Daoy (cell line): ENCODE measurements at places on chromosomes 6 and 20. TPM values are rescaled to one million over a fixed set of nuclear protein-coding genes. Genes with fewer than 3 reads are reported as not detected.

The NKX2-4 gene
- 3.8 and 7.3 TPM in 2 replicates for total RNA-seq

The RUNX2 gene
- total RNA-seq = 11.8 and 13.7 TPM in 2 replicates

The MOG gene
- total RNA-seq = not detected in 2 replicates

The PPP1R14C gene
- total RNA-seq = 12.3 and 17.5 TPM in 2 replicates

The TUBB gene
- 1,353 and 1,355 TPM in 2 replicates for total RNA-seq

The CPXM1 gene
- 2.0 and 2.7 TPM in 2 replicates for total RNA-seq

The HDGFL1 gene
- not detected in 2 replicates for total RNA-seq

The PNLDC1 gene
- 0.06 TPM in 1 of 2 replicates, not detected in the other for total RNA-seq

The ZSCAN31 gene
- total RNA-seq = 27.6 and 36.1 TPM in 2 replicates

The UST gene
- total RNA-seq = 12.1 and 13.6 TPM in 2 replicates

The OPRM1 gene
- not detected in 2 replicates for total RNA-seq

The REM1 gene
- total RNA-seq = not detected in 2 replicates

The TMEM244 gene
- total RNA-seq = 2.7 TPM in 1 of 2 replicates, not detected in the other

The ZNF165 gene
- 0.71 and 2.2 TPM in 2 replicates for total RNA-seq

The ANKEF1 gene
- 5.2 and 6.6 TPM in 2 replicates for total RNA-seq

The TFEB gene
- 4.0 and 8.1 TPM in 2 replicates for total RNA-seq

The TRDN gene
- total RNA-seq = 0.06 TPM in 1 of 2 replicates, not detected in the other

The CCN6 gene
- not detected in 2 replicates for total RNA-seq

The TMEM74B gene
- total RNA-seq = 0.06 TPM in 1 of 2 replicates, not detected in the other

The GGTLC1 gene
- not detected in 2 replicates for total RNA-seq

The CRISP3 gene
- total RNA-seq = not detected in 2 replicates

The EDN1 gene
- total RNA-seq = 30.2 and 36.6 TPM in 2 replicates

The PBOV1 gene
- not detected in 2 replicates for total RNA-seq

The MAS1 gene
- total RNA-seq = not detected in 2 replicates

The RIMS1 gene
- 3.1 and 3.3 TPM in 2 replicates for total RNA-seq

The THBS2 gene
- total RNA-seq = 12.5 and 16.1 TPM in 2 replicates

The KCNG1 gene
- total RNA-seq = 71.9 and 91.3 TPM in 2 replicates

The TMEM170B gene
- 5.2 and 5.8 TPM in 2 replicates for total RNA-seq

The MCCD1 gene
- total RNA-seq = not detected in 2 replicates

The BPIFA1 gene
- total RNA-seq = not detected in 2 replicates

The ZNF311 gene
- 0.74 and 2.1 TPM in 2 replicates for total RNA-seq

The CCR6 gene
- total RNA-seq = not detected in 2 replicates

The SNRPB gene
- total RNA-seq = 924 and 967 TPM in 2 replicates

The GCNT2 gene
- 4.7 and 5.9 TPM in 2 replicates for total RNA-seq

The LGSN gene
- total RNA-seq = 0.23 TPM in 1 of 2 replicates, not detected in the other

The RGS19 gene
- total RNA-seq = 18.2 and 25.6 TPM in 2 replicates

The CTNNBL1 gene
- total RNA-seq = 44.7 and 46.6 TPM in 2 replicates

The GNAS-AS1 gene
- 1.3 and 3.1 TPM in 2 replicates for total RNA-seq

The CST1 gene
- not detected in 2 replicates for total RNA-seq

The GSTA3 gene
- not detected in 2 replicates for total RNA-seq

The MCHR2 gene
- not detected in 2 replicates for total RNA-seq

The NRN1 gene
- 38.3 and 47.5 TPM in 2 replicates for total RNA-seq

The GMNN gene
- total RNA-seq = 114 and 130 TPM in 2 replicates

The ZSCAN16 gene
- 3.5 and 4.8 TPM in 2 replicates for total RNA-seq

The HCK gene
- total RNA-seq = 0.15 TPM in 1 of 2 replicates, not detected in the other

The TTBK1 gene
- 0.30 TPM in 1 of 2 replicates, not detected in the other for total RNA-seq

The EFCAB8 gene
- total RNA-seq = 1.2 TPM in 1 of 2 replicates, not detected in the other

The MUC21 gene
- not detected in 2 replicates for total RNA-seq

The OSER1 gene
- total RNA-seq = 47.1 and 49.1 TPM in 2 replicates

The RNF5 gene
- 70.4 and 80.2 TPM in 2 replicates for total RNA-seq

The EYS gene
- not detected in 2 replicates for total RNA-seq

The OR2B2 gene
- not detected in 2 replicates for total RNA-seq

The BFSP1 gene
- 0.42 and 4.2 TPM in 2 replicates for total RNA-seq
